ENCODE measurements at places on chromosomes 16 and 17. TPM values are rescaled to one million over a fixed set of nuclear protein-coding genes. Genes with fewer than 3 reads are reported as not detected.

PRSS33 gene
- total RNA-seq, result not detected

DNASE1L2 gene
- total RNA-seq, result 0.43 TPM

NHLRC4 gene
- 1.4 TPM for total RNA-seq

ACSM3 gene
- 0.83 TPM for total RNA-seq

CA7 gene
- not detected for total RNA-seq

DNAAF8 gene
- total RNA-seq, result 1.4 TPM

SHBG gene
- 148 TPM for total RNA-seq

CSF3 gene
- 0.37 TPM for total RNA-seq

CACNB1 gene
- total RNA-seq, result 3.6 TPM

SLFN12 gene
- 19.6 TPM for total RNA-seq

PPP4C gene
- total RNA-seq, result 193 TPM

KRTAP1-5 gene
- total RNA-seq, result 0.57 TPM

TP53TG3 gene
- total RNA-seq, result not detected

KRT14 gene
- 0.14 TPM for total RNA-seq

RAB37 gene
- total RNA-seq, result 0.43 TPM

NDUFAB1 gene
- 57.0 TPM for total RNA-seq

KRTAP4-1 gene
- total RNA-seq, result not detected

CD300LB gene
- not detected for total RNA-seq

KRT33B gene
- 0.14 TPM for total RNA-seq

TMEM100 gene
- total RNA-seq, result 1.8 TPM

MRPS23 gene
- total RNA-seq, result 20.2 TPM

ZNF469 gene
- 4.6 TPM for total RNA-seq

BCAR1 gene
- total RNA-seq, result 36.0 TPM

PPY gene
- total RNA-seq, result not detected

IKZF3 gene
- total RNA-seq, result under 0.01 TPM

CREBBP gene
- 16.6 TPM for total RNA-seq
